ENCODE measurements at places on chromosomes 11 and 22.

- DNase-seq, result no peak
These were observed 551 bp upstream of the DEUP1 start for GRCh38 chr11:93329936-93330445.

DNA sequence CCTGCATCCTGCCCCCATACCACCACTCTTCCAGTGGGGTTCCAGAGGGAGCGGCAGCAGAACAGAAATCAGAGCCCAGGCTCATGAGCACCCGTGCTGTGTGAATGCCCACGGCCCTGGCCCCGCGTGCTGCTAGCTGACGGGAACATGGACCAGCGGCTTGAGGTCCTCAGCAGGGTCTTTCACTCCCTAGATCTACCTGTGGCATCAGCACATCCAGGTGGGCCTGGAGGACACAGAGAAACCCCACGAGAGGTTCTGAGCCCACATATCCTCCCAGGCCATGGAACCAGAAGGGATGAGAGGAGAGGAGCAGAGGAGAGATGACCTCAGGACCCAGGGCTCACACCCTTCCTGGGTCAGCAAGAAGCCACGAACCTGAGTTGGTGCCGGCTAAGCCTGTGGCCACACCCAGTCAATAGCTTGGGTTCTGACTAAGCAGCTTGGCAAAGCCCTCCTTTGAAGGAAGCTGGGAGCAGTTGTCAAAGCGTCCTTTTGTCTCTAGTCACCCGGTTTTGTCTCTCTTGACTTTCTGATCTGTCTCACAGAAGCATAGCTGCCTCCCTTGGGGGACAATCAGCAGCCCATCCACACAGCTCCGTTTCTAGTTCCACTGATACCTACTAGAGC lies 89.3 kb upstream of the LMO1 start:
- DNase-seq, result no peak

DNA sequence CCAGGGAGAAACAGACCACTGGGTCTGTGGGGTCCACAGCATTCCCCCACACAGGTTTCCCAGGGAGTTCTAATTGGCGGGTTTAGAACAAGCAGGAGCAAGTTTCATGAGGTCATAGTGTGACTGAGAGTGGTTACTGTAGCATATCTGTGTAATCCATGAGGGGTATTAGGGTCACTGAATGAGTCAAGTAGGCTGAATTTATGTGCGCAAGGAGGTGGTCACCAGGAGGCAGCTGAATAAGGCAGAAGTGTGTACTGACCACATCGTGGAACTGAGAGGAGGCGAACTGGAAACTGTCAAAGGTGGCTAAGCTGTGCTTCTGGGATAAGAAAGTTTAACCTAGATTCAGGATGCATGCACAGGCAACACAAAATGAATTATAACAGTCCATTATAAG lies 876.0 kb downstream of the METTL15 start:
- DNase-seq, result no peak

GRCh38 chr22:24894998-24895397 lies 51.5 kb downstream of the LHFPL7 start:
- no peak for DNase-seq

- DNase-seq, result no peak
These were observed 98.5 kb upstream of the RTL6 start for GRCh38 chr22:44596396-44597125.

DNA sequence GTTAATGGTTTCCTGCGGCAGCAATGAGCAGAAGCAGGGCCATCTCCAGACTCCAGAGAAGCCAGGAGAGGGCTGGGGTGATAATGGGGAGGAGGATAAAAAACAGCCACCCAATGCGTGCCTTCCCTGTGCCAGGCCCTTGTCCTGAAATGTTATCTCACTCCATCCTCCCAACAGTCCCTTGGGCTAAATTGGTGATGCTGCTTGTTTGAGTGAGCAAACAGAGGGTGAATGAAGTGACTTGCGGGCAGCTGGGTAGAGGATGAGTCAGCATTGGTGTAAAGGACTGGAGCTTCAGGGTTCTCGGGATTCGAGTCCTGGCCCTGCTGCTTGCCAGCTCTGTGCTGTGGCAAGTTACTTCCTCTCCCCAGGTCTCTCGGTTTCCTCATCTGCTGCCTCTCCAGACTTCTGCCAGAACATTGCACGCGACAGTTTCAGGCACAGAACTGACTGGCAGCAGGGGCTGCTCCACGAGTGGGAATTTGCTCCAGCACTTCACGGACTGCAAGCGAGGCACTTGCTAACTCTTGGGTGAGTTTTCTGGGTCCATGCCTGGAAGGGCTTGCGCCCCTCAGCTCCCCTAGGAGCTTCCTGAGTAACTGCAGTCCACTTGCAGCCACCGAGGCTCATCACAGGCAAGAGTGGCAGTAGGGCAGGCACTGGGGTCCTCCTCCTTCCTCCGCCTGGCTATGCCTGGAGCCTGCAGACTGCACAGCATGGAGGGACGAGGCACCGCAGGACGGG lies at the start of gene P2RY6:
TSS of gene P2RY6 (plus strand) at position 403 of the 744 bp plus-strand sequence. CDS start 24,181 bp downstream, outside the sequence.
- DNase-seq, result no peak

DNA sequence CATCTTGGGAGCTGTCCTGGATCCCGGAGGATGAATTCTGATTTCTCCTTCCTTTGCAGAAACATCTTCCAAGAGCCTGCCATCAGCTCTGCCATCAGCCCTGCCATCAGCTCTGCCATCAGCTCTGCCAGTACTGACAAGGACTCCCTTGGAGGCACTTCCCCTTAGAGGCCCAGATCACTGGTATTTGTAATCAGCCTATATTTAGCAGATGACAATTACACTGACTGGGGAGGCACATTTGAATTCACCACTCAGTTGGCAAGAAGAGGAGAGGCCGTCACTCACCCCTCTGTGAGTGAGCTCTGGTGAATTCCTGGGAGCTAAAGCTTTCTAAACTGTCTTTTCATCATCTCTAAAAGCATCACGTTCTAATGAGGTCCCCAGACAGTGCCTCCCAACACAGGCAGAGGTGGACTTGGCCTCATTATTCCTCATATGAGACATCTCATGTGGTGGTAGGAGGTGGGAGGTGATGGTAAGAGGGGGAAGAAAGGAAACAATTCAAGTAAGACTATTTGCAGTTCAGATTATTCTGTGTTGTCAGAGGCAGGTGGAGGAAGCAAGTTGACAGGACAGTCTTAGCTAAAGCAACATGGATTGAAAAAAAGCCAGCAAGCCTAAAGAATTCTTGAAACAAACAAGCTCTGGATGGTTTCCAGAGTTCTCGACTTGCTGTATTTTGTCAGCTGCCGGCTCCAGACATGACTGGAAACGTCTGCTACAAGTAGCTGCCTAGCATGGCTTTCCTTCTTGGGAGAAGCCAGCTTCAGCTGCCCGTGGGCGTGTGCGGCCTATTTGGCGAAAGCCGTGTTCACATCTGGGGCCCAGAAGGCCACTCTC lies 771.7 kb downstream of the TBC1D22A start:
- no peak for DNase-seq

- DNase-seq, result no peak
These were observed 33.8 kb downstream of the TP53I11 start for GRCh38 chr11:44916801-44917385.

DNA sequence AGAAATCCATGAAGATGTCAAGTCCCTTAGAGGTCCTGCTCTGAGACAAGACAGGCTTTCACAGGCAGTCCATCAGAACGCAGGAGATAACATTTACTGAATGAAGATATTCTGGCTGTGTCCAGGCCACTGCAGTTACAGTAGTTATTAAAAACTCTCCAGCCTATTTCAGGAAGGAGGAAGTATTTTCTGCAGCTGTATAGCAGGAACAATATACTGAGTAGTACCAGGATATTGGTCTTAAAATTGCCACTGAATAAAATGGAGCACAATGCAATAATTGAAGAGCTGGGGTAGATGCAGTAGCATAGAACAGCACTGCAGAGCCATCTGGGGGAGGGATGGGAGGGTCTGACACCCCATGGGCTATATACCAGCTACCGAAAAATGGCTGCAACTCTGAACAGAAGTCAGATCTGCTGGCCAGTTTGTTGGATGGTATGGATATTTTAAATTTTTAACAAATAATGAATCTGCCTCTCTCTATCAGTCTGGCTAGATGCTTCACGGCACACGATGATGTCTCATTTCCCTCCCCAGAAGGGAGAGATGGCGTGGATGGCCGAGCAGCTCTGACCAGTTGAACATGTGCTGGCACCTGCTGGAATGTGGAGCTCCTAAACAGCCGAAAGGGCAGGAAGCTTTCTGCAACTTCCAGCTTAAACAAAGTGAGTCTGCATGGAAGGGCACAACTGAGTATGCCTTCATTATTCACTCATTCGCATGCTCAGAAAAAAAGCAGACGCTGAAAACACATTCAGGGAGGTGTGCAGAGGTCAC lies 342.1 kb upstream of the SYN3 start:
- no peak for DNase-seq

GRCh38 chr11:11553573-11553972 lies 68.2 kb downstream of the GALNT18 start:
- no peak for DNase-seq

DNA sequence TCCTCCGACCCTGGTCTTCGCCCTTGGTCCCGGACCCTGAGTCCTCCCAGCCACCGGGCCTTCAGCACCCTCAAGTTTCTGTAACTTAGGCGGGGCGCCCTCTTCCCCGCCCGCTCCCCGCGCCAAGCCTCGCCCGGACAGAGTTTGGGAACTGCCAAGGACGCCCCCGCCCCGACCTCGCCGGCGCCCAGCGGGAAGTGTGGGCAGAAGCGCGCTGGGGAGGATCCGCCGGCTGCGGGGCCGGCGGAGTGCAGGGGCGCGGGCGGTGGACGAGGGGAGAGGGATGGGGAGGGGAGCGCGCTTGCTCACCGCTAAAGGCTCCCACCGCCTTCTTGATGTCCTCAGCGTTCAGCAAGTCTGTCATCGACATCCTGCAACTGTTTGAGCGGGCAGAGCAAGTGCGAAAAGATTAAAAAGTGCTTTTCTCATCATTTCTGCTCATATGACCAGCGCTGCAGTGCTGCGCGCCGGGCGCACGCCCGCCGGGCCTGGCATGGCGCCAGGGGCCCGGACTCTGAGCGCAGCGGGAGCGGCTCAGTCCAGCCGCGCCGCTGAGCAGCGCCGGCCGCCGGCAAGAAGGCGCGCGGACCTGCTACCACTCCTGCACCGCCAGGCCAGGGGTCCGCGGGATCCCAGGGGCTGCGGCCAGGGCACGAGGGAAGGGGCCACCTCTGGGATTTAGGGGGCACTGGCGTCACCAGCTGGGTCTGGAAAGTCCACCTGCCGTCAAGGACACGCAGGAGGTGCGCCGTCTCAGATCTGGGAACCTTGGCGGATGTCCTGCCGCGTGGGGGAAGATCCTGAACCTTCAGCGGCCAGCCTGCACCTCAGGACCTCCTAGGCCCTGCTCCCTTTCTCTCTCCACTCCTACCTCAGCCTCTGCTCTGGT lies at the start of gene PVALB:
TSS of gene PVALB (minus strand) at position 400 of the 889 bp plus-strand sequence. CDS start at position 370, 30 bp downstream.
- DNase-seq, result no peak

GRCh38 chr11:74204701-74205100 lies 33.6 kb downstream of the PPME1 start:
- DNase-seq, result no peak

All from BJ (cell line).